ENCODE measurements at places on chromosomes 6 and 20.

DNA sequence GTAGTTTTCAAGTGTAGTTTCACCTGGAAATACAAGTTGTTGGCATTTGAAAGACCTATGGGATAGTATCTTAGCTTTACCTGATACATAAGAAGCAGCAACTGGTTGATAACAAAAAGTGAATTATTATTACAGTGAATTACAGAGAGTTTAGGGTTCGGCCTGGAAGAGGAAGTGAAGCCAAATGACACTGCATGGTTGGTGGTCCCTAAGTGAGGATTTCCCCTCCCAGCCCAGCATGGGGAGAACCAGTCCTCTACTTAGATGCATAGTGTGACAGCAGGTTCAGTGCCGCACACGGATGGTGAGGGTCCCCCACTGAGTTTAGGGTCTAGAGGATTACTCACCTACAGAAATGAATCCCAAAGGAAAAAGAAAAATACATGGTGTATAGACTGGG is 18.1 kb downstream of the HLA-DPB1 start:
- DNase-seq, result no peak

DNA sequence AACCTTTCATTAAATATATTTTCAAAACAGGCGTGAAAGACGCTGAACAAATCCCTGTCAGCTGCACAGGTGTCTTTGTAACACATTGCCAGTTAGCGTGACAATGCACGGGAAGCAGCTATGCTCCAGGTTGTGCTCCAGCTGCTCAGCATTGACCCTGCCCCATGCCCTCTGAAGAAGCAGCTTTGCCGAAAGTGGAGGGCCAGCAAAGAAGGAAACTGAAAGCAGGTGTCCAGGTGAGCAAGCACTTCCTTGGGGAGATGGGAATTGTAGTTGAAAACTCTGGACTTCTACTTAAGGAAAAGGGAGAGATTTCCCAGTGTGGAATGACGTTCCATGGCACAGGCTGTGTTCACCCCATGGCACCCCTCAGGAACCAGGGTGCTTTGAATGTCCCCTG is 125.7 kb downstream of the TTLL2 start:
- no peak for DNase-seq

DNA sequence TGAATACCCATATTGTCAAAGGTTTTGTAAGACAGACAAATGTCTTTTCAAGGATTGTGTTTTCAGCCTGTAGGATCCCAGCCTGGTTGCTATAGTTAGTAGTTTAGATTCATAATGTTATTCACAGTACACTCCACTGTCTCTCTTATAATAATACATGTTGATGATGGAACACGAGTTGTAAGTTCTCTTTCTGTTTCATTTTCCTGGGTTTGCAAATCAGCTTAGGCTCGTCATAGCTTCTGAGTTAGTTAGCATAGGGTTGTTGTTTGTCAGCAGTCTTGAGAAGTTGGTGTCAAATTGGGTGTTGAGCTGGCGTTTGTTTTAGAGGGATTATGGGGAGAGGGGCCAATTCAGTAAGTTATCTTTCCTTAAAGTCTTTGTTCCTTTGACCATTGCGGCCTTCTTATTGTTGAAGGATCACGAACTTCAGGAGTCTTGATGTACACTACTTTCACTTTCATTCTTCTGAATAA is 45.8 kb downstream of the QKI start:
- no peak for DNase-seq

GRCh38 chr6:75290136-75290945 is 5.7 kb upstream of the TMEM30A start:
- no peak for DNase-seq

DNA sequence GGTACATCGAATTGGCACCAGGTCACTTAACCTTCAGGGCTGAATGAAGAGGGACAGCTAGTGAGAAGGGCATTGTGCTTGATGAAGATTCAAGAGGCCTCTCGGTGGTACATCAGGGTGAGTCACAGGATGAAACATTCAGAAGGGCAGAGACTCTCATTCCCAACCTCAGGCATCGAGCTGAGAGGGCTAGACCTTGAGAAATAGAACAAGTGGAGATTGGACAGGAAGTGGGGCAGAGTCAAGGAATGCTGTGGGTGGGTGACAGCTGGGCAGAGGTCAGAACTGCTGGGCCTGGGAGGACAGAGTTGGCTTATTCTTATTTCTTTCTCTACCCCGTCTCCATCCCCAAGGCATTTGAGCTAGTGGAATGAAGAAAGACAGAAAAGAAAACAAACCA is 126.0 kb downstream of the SCML4 start:
- no peak for DNase-seq

GRCh38 chr6:63305277-63305676 is 14.5 kb downstream of the LGSN start:
- DNase-seq, result no peak

DNA sequence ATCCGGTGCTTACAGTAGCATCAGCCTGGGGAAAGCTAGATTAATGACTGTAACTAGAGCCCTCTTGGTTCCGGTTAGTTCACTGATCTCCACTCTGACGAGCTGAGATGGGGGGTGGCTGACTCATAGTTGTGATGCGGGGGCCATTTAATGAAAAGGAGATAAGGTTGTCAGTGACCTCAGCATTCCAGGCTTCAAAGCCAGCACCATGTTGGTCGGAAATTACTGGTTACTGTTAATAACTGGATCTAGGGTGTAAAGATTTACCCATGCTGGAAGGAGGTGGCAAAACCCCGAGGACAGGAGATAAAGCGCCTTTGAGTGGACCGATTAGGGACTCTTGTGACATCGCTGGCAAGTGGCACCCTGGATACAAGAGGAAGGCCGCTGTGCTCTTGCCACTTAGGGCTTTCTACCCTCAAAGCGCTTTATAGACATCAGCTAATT is 21.1 kb downstream of the FOXC1 start:
- DNase-seq, result no peak

- DNase-seq, result no peak
Observed at GRCh38 chr20:48349656-48350055, 478.1 kb downstream of the PREX1 start.

- no peak for DNase-seq
Observed at GRCh38 chr6:167742719-167743303, 83.9 kb upstream of the AFDN start.

DNA sequence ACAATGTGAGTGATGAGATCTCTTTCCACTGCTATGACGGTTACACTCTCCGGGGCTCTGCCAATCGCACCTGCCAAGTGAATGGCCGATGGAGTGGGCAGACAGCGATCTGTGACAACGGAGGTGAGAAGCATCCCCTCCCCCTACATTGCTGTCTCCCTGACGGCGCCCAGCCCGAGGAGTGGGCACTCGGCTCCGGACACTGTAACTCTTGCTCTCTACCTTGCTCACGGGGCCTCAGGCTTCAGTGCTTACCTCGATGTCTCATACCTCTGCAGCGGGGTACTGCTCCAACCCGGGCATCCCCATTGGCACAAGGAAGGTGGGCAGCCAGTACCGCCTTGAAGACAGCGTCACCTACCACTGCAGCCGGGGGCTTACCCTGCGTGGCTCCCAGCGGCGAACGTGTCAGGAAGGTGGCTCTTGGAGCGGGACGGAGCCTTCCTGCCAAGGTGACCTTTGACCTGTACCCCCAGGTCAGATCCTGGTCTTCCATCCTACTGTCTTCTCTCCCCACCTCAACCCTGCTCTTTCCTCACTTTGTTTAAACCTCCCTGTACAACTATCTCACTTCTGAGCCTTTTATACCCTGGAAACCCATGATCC is 1.3 kb downstream of the CFB start:
- DNase-seq, result no peak

- no peak for DNase-seq
Observed at GRCh38 chr20:41261790-41262717, 55.5 kb downstream of the ZHX3 start.

- no peak for DNase-seq
Observed at GRCh38 chr6:3809982-3810381, 39.2 kb upstream of the FAM50B start.

- DNase-seq, result no peak
Observed at GRCh38 chr6:33193619-33194018, 1.4 kb upstream of the COL11A2 start.

- DNase-seq, result no peak
Observed at GRCh38 chr6:89862698-89863097, 31.6 kb upstream of the GJA10 start.

DNA sequence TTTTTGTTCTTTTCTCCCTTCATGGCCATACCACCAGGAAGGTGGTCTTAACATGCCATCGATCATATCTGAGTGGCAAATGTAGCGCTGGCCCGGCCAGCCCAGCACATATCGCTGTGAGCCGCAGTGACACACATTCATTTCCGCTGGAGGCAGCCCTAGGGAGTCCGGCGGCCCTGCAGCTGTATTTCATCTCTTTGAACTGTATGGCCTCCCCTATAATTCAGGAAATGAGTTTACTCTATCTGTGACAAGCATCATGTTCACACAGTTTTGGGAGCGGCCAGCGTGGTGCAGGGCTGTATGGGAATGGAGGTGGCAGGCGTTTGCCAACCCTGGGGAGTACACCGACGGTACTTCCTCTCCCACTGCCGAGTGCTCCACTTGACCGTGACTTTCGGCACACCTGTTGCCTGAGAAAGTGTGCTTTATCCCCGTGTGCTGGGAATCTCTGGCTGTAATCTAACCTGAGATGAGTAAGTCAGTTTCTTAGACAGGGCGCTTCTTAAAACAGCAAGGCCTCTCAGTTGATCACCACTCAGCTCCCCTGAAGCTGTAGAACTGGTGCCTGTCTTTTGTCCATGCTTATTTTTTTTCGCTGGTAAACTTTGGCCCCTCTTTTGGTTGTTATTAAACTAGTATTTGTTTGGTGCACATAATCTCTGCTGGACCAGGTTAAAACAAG is 257.1 kb upstream of the TAB2 start:
- peak; percentile 60 for DNase-seq

- peak; percentile 63 for DNase-seq
Observed at GRCh38 chr20:62795023-62795761, 1.1 kb upstream of the MRGBP start.

GRCh38 chr20:63360850-63361518 is at the start of gene CHRNA4:
CHRNA4 (minus strand) TSS chr20:63361349; CDS start chr20:63361165, 184 bp downstream.
- DNase-seq, result no peak

DNA sequence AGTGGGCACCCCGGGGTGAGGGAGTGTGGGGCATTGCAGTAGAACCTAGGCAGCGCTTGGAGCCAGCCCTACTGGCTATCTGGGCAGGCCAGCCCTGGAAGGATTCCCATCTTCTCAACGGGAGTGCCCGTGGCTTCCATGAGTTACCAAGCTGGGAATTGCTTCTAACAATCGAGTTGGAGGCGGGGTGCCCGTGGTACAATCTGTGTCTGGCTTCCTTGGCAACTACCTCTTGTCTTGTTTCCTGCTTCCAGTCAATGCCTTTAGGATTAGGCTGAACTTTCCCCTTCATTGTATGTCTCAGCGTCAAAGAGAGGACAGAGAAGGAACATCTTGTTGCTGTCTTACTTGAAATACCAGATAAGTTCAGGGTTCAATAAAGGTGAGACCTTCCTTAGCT is 33.3 kb downstream of the PPP1R14C start:
- no peak for DNase-seq

DNA sequence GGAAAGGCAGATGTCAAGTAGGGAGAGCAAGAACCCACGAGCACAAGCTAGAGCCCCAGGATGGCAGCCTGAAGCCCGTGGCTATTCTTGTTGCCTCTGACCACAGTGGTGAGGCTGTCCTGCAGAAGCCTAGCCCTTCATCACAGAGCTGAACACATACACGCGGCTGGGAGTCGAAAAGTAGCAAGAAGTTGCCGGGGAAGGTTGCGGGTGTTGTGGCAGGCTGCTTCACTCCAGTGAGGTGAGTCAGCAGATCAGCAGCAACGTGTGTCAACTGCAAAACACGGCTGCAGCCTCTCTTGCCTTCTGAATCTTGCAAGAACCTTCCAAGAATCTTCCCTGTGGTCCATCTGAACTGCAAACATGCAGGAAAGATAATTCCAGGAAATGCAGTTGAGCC is 10.6 kb upstream of the STX16 start:
- DNase-seq, result no peak

DNA sequence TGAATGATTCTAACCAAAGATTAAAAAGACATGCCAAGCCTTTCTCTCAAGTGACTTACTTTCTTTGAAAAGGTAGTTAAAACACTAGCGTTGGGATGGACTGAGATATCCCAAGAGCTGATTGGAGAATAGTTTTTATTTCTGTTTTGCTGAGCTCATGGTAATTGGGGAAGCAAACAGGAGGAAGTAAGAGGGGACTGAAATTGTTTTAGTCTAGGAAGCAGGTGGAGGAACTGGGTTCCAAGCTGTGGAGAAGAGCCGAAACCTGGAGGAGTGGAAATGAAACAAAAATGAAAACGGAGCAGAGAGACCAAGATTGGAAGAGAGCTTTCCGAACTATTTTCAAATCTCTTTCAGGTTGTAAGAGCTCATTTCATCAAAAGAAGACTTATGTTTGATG is 59.9 kb upstream of the TENT5A start:
- no peak for DNase-seq

GRCh38 chr6:7271205-7271534 is 41.8 kb downstream of the SSR1 start:
- no peak for DNase-seq

- DNase-seq, result peak; percentile 39
Observed at GRCh38 chr20:32965581-32966373, 38.5 kb downstream of the SUN5 start.

GRCh38 chr6:10838794-10839333 is 525 bp upstream of the MAK start:
- DNase-seq, result no peak

DNA sequence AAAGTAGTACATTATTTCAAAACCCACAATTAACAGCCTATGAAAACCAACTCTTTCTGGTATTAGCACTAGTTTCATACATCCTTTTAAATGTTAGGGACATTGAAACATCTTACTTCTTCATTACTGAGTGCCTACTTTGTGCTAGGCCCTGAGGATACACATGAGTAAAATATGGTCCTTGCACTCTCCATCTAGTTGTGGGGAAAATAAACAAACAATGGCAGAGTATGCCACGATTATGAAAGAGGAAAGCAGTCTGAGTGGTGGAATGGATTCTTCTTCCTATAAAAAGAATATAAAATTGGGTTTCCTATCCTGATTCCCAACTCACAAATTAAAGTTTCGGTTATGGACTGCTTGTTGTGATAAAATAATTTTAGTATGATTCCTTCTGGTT is 84.9 kb downstream of the ATXN1 start:
- DNase-seq, result no peak

- no peak for DNase-seq
Observed at GRCh38 chr20:1813674-1814635, 81.3 kb upstream of the SIRPA start.

- no peak for DNase-seq
Observed at GRCh38 chr6:83952830-83953229, 80.7 kb upstream of the MRAP2 start.

DNA sequence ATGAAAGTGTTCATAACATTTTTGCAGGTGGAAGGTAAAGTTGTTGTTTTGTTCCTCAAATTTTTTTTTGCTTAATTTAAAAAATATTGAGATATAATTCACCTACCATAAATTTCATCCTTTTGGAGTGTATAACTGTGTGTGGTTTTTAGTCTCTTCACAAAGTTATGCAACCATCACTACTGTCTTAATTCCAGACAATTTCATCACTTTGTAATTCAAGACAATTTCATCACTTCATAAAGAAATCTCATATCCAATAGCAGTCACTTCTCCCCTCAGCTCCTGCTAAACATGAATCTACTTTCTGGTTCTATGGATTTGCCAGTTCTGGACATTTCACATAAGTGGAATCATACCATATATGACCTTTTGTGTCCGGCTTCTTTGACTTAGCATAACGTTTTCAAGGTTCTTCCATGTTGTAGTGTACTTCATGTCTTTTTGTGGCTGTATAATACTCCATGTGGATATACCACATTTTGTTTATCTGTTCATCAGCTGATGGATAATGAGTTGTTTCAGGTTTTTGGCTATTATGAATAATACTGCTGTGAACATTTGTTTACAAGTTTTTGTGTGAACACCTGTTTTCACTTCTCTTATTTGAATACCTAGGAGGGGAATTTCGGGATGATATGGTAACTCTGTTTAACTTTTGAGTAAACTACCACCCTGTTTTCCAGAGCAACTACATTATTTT is 18.8 kb downstream of the ZFAND3 start:
- no peak for DNase-seq
